ENCODE measurements at places on chromosomes 1 and 21.

DNA sequence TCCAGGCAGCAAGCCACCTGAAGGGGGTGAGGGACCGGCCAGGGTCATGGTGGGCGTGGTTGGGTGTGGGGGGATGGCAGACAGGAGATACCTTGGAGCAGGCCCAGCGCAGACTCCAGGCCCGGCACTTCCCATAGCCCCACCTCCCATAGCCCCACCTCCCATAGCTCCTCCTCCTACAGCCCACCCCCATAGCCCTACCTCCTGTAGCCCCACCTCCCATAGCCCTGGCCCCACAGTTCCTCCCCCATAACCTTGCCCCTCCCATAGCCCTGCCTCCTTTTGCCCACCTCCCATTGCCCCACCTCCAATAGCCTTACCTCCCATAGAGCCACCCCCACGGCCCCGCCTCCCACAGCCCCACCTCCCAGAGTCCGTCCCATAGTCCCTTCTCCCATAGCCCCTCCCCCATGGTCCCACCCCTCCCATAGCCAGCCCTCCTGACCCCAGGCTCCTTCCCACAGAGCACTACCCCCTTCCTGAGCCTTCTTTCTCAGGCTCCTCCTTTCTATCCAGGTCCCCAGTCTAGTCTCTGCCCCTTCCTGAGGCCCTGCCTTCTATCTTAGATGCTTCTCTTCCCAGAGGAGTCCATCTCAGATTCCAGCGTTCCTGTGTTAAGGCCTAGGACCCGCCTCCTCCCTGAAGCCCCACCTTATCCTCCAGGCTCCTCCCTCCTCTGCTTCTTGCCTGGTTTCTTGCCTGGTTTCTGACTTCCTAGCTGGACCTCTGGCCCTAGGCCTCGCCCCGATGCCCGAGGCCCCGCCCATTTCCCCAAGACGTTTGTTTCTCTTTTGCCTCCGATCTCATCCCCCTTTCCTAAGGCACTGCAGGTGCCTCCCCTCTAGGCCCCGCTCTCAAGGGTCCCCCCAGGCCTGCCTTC is 46.8 kb downstream of the PTPRU start:
- no peak for DNase-seq

DNA sequence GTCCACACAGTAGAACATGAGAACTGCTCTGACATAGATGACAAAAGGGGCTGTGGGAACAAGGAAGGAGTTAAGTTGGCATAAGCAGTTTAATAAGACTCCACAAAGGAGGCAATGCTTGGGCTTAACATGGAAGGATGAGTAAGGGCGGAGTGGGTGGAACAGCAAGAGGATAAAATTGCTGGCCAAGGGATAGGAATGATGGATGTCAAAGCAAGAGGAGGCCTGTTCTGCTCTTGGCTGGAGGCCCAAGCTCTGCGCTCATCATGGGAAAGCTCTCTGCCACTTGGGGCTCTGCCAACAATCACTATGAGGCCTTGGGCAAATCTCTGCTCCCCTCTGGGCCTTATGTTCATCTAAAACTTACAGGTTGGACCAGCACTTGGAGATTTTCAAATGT is 98.3 kb upstream of the CAMK1G start:
- no peak for DNase-seq

GRCh38 chr1:198113342-198113750 is 43.5 kb upstream of the NEK7 start:
- DNase-seq: no peak

DNA sequence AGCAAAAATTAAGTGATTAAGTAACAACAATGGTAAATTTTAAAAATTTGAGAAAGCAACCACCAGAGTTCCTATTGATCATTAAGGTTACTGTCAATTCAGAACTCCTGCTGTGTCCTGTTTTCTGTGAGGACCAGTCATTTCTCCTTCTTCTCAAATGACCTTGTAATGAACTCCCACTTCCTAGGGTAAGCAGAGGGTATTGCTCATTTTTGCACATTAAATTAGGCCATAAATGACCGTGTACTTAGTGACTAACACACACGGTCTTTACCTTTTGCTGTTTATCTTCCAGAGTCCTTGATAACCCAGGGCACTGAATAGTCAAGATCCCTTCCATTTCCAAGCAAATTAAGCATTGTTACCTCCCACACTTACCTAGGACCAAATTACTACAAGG is 227.5 kb upstream of the LYPLAL1 start:
- DNase-seq: no peak

DNA sequence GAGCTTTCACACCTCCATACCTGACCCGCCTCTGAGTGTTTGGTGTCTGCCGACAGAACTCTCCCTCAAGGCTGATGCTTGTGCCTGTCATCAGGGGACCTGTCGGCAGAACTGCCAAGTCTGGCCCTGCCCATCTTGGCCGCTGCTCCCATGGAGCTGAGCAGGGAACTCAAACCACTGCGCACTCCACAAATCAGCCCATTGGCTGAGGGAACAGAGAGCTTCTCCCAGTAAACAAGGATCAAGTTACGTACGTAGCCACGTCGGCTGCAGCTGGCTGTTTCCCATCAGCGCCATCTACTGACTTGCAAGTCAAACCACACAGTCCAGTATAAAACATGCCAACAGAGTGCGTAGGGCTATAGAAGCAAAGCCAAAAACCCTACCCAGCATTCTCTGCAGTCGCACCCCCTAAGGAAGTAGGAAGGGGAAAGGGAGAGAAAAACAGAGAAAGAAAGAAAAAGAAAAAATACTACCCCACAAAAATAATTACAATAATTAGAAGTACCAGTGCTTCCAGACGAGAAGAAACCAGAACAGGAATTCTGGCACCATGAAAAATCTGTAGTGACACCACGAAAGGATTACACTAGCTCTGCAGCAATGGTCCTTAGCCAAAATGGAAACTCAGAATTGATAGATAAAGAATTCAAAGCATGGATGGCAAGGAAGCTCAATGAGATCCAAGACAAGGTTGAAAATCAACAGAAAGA is 13.1 kb downstream of the KRTAP13-1 start:
- DNase-seq: no peak

DNA sequence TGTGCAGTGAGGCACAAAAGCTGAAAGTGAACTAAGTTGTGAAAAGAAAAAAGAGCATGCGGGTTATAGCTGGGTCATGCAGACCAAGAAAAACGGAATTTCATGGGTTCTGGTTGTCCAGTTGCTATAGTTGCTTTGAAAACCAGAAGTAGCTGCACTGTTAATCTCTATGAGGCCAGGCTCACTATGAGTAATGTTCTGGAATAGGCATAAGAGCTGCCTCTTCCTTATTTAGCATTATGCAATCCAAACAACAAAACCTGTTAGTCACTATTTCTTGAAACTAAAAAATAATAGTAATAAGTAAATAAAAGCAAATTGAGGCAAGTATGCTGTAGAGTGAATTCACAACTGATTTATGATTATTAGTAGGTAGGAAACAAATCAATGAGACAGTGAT is 1383.7 kb downstream of the MRPL39 start:
- DNase-seq: no peak

Measured in stimulated activated CD4-positive, alpha-beta T cell treated with anti-CD3 and anti-CD28 coated beads, Interleukin-1b, Interleukin-23, amount 100 ng/mL, for 4 hours (primary cell).